ENCODE measurements at places on chromosomes 16 and 17.

DNA sequence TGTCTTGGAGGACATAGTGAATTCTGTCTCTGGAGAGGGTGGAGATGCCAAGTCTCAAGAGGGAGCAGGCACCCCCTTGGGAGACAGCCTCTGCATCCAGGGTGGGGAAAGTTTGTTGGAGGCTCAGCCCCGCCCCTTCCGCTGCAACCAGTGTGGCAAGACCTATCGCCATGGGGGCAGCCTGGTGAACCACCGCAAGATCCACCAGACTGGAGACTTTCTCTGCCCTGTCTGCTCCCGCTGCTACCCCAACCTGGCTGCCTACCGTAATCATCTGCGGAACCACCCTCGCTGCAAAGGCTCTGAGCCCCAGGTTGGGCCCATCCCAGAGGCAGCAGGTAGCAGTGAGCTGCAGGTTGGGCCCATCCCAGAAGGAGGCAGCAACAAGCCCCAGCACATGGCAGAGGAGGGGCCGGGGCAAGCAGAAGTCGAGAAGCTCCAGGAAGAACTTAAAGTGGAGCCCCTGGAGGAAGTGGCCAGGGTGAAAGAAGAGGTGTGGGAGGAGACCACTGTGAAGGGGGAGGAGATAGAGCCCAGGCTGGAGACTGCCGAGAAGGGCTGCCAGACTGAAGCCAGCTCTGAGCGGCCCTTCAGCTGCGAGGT is 5.2 kb downstream of the ZNF646 start:
- DNase-seq: no peak

GRCh38 chr17:78477913-78478756 is 99.1 kb downstream of the DNAH17 start:
- no peak for DNase-seq

- no peak for DNase-seq
Observed at GRCh38 chr17:2137342-2138098, 82.6 kb downstream of the HIC1 start.

- no peak for DNase-seq
Observed at GRCh38 chr17:4397840-4398239, 31.4 kb upstream of the UBE2G1 start.

- no peak for DNase-seq
Observed at GRCh38 chr17:63987221-63988126, 10.7 kb upstream of the PRR29 start.

DNA sequence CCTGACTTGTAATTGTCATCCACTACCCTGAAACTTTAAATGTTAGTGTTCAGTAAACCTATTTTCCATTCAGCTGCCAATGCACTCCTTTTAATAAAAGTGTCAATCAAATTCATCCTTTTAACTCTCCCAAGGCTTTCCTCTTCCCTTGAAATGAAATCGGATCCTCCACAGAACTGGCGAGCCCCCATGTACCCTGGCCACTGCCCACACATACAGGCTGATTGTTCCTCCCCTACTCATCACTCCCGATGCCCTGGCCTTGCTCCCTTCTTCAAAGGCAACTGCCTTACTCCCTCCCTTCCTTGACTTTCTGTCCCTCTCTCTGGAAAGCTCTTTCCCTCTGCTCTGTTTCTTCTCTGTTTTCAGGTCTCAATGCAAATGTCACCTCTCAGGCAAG is 7.6 kb downstream of the KRT33A start:
- no peak for DNase-seq
